NCI-H1930 (cell line): ENCODE measurements at places on chromosomes 4 and X.

DNA sequence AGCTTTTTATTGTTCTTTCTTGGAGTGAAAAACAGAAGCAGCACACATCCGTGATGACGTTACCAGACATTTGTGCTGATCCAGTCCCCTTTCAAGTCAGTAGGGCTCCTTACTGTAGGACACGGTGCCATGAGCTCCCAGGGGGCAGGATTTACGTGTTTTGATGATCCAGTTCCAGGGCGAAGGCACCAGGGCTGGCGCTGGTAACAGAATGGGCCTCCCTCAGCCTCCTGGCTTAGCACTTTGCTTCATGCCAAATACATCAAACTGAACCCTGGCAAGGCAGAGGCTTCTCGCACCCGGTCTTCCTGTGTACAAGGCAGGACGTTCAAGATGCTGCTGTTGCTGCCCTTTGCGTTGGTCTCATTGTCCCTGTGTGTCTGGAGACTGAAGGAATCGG is 66.6 kb upstream of the PSAPL1 start:
- DNase-seq = no peak

DNA sequence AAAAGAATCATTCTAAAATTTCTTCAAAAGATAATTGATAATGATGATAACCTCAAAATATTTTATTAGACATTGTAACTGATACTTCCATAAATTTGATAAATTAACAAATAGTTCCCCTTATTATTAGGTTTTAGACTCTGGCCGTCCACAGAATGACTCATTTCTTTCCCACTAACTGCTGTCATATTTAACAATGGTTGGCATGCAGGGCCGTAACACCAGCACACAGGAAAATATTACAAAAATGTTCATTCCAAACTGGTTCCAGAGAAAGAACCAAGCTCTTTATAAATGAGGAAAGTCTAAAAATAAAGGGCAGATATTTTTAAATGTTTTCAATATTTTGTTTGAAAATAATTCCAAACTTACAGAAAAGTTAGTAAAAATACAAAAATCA is 28.2 kb downstream of the WDFY3 start:
- DNase-seq = no peak

- no peak for DNase-seq
Observed at GRCh38 chr4:8108991-8109390, 49.6 kb downstream of the ABLIM2 start.

GRCh38 chrX:5163663-5164062 is 1065.0 kb downstream of the NLGN4X start:
- no peak for DNase-seq

DNA sequence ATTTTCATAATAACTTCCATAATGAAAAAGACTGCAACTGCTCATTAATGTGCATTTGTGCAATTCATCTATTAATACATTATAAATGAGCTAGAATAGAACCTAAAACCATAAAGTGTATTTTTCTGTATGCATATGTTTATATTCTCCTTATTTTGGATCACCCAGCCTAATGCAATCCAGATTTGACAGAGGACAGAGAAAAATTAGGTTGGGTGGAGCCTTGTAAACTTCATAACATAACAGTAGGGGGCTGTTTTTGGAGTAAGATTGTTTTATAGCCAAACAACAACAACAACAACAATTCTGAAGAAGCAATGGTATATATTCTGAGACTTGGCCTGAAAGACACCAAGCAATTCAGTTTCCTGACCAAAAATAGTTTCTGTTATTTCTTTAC is 615.3 kb upstream of the SLIT2 start:
- no peak for DNase-seq

GRCh38 chr4:147157860-147158701 is 212.4 kb upstream of the TTC29 start:
- DNase-seq = no peak

DNA sequence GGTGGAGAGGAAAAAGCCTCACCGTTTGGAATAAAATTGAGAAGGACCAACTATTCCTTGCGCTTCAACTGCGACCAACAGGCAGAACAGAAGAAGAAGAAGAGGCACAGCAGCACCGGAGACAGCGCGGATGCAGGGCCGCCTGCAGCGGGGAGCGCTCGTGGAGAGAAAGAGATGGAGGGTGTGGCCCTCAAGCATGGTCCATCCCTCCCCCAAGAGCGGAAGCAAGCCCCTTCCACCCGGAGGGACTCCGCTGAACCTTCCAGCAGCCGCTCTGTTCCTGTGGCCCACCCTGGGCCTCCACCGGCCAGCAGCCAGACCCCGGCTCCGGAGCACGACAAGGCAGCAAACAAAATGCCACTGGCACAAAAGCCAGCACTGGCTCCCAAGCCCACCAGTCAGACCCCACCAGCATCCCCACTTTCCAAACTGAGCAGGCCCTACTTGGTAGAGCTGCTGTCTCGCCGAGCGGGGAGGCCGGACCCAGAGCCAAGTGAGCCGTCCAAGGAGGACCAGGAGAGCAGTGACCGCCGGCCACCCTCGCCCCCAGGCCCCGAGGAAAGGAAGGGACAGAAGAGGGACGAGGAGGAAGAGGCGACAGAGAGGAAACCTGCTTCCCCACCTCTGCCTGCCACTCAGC is 71.2 kb downstream of the AASDH start:
- DNase-seq = no peak

- DNase-seq = no peak
Observed at GRCh38 chr4:116942315-116942714, 143.1 kb downstream of the TRAM1L1 start.
